Ovary (tissue), 10 donors: ENCODE measurements at places on chromosomes 1 and 21. TPM values are rescaled to one million over a fixed set of nuclear protein-coding genes. Genes with fewer than 3 reads are reported as not detected.

GRCh38 chr1:114453361-114453784 lies 57.6 kb downstream of the TRIM33 start:
- no peak for DNase-seq

DNA sequence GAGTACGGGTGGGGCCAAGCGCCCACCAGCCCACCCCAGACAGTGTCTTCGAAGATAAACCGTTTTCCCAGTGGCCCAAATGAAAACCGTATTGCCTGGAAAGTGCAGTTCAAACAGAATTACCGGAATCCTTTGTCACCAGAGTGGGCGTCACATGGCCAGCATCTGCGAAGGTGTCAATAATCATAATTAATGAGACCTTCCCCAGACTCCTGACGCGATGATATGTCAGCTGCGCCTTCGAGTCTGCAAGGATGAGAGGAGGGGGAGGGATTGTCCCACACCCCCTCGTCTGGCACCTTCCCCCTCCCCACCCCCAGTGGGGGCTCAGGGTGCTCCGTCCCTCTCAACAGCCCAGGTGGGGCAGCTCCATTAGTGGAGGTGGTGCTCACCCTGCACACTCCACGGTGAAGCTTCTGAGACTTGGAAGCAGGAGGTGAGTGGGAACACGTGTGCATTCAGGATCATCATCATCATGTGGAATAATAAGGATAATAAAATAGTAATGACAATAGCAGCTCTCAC lies 215.1 kb downstream of the PTPRU start:
- DNase-seq: no peak

DNA sequence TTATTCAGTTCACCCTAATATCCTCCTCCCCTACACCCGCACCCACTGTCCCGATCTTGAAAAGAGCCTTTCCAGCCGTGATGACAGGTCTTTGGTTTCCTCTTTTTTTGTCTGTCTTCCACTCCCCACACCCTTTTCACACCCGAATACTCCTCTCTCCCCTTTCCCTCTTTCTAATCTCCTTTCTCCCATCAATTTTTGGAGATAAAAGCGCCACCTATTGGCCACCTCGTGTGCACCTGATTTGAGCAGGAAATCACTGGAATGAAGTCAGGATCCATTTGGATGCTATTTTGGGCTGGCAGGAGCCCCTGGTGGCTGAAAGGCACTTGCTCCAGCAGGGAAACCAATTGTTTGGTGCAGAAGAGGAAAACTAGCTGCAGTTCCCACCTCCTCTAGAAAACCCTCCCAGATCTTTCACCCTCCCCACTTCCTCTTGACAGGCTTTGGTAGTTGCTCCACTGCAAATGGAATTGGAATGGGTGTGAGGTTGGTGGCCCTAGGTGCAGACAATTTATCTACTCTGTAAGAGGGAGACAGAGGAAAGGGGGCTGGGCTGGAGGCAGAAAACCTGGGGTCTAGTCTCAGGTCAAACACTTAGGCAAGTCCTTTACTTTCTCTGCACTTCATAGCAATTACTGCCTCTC lies 8.4 kb downstream of the FOXE3 start:
- DNase-seq: no peak

The KIAA1614 gene
- total RNA-seq: 14.3 TPM

DNA sequence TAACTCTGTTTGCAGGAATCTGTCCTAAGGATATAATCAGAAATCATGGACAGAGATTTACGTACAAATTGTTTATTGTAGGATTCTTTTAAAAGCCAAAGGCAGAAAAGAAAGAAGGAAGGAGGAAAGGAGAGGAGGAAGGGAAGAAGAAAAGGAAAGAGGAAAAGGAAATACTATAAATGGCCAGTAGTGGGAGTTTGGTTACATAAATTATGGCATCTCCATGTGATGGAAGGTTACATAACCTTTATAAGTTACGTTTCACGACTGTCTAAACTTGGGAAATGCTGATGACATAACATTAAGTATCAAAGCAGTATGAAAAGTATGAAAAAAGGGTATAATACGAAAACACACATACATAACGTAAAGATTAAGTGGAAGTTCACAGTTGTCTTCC lies 39.0 kb downstream of the SMYD2 start:
- no peak for DNase-seq

DNA sequence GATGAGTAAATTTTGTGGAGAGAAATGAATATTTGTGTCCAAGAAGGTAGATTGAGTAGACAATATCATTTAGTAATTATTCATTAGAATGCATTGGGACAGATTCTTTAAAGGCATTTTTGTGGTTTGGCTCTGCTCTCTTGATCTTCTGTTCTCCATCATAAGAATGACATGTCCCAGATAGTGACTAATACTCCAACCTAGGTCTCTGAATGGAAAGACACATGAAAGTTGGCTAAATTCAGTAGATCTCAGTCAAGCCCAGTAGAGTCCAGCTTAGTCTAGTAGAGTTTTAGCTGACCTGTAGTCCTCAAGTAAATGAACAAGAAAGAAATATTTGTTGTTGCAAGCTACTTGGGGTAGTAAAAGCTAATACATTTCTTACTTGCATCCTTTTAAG lies 61.8 kb upstream of the DNAH14 start:
- DNase-seq: no peak

GRCh38 chr1:75330624-75331023 lies 196.4 kb downstream of the LHX8 start:
- no peak for DNase-seq
